ENCODE measurements at places on chromosomes 4 and X. TPM values are rescaled to one million over a fixed set of nuclear protein-coding genes. Genes with fewer than 3 reads are reported as not detected.

The SAGE1 gene
- total RNA-seq = not detected

The ZFP92 gene
- total RNA-seq = 1.6 TPM

The ADGRG4 gene
- total RNA-seq = not detected

DNA sequence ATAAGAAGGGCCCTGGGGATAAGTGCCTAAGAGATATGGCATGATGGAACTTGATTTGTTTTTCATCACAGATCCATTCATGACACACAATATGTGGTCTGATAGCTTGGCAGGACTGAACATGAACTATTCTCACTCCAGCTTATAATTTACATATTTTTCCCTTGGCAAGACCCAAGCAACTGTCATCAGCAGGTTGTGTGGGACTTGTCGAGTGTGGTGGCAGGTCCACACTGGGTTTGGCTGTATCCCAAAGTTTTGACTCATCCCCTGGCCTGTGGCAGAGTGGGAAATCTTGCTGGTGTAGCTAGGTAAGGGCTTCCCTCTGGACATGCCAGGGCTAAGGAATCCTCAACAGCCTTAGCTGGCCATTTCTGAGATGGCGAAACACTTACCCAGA lies 81.0 kb upstream of the STIM2 start:
- no peak for DNase-seq

- peak; percentile 57 for DNase-seq
Measured at GRCh38 chr4:683982-684622, 4.8 kb downstream of the SLC49A3 start.

- DNase-seq = no peak
Measured at GRCh38 chr4:27703771-27704170, 843.1 kb downstream of the STIM2 start.

GRCh38 chr4:153528705-153529485 lies 62.7 kb downstream of the TMEM131L start:
- no peak for DNase-seq
